ENCODE measurements at places on chromosomes 7 and 10.

DNA sequence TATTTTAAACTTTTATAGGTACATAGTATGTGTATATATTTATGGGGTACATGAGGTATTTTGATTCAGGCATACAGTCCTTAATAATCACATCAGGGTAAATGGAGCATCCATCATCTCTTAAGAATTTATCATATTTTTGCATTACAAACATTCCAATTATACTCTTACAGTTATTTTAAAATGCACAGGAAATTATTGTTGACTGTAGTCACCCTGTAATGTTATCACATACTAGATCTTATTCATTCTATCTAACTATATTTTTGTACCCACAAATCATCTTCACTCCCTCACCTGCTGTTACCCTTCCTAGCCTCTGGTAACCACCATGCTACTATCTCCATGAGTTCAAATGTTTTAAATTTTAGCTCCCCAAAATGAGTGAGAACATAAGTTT, 56.3 kb upstream of the FAM3C start:
- no peak for DNase-seq

GRCh38 chr10:13732465-13732881, 145.7 kb downstream of the PRPF18 start:
- DNase-seq, result no peak

- peak; percentile 5 for DNase-seq
Observed at GRCh38 chr7:144656965-144657517, 178.8 kb downstream of the TPK1 start.

DNA sequence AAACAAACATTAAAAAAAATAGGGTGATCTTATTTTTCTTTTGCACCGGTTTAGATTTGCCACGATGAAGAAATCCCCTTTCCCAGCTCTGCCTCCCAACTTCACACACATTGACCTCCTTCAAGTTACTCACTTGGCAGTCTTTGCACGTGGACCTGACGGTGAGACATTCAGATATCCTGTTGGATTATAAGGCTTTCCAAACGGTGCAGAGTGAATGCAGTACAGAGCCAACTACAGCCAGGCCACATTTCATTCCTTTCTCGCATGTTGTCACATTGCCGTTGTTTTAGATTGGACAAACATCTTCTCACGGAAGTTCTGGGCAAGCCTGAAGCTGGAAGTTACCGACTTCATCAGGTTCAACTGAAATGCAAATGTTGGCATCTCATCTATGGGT, 159.2 kb downstream of the HDAC9 start:
- no peak for DNase-seq

DNA sequence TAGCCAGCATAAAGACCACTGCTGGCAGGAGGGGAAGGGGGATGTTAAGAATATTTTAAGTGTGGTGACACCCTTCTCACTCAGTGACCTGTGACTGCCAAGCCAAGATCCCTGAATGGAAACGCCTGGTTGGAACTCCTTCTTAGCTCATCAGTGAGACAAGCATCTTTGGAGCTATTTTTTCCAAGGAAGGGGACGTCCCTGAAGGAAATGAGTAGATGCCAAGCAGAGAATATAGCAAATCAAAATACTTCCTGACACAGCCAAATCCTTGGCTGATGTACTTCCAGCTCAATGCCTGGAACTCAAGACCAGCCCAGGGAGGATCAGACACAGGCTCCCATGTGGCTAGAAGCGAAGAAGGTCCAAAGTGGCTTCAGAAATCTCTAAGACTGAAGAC, 82.2 kb downstream of the SORBS1 start:
- no peak for DNase-seq

DNA sequence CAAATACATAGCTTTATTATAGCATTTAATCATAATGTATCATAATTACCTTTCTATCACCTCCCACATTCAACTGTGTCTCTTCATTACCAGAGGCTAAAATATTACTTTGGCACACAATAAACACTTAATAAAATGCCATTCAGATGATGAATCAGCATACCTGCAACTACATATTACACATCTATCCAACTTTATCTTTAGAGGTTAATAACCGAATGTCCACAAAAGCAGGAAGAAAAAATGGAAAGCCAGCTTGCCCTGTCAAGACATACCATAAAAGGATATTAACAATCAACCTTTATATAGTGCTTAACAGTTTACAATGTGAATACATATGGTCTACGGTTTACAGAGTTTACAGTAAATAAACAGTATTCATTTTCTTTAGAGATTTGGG, 12.7 kb downstream of the CACUL1 start:
- no peak for DNase-seq

DNA sequence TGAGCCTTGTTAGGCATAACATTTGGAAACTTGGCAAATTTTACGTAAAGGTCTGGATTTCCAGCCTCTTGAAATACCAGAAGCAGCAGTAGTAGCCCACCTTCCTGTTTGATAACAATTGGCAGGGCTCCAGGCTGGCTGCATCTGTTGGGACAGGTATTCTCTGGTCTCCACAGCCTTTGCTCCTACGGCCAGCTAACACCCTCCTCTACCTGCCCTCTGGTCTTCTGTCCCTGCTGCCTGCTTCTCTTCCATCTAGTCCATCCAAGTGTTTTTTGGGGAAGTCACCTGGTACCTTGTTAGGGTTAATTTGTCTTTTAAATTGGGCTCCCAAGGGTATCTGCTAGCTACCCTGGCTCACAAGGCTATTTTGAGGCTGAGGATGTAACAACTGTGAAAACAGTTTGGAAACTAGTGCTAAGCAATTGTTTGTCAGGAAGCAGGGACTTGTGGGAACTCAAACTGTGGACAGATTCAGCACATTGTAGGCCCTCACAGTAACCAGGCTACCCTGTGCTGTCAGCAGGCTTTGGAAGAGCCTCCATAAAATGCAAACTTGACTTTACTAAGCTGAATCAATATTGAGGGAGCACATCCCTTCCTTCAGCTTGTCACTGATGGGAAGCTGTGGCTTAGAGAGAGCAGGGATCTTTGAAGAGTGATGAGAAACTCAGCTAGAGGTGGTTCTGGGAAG, 8.5 kb downstream of the RPS24 start:
- DNase-seq, result no peak

GRCh38 chr10:4270116-4270515, 485.1 kb upstream of the KLF6 start:
- DNase-seq, result no peak

GRCh38 chr7:146636581-146636980, 520.0 kb downstream of the CNTNAP2 start:
- no peak for DNase-seq
